ENCODE measurements at places on chromosomes 12 and 14.

- DNase-seq, result peak; percentile 31
Measured at GRCh38 chr14:71138448-71139293, 231.4 kb downstream of the PCNX1 start.

DNA sequence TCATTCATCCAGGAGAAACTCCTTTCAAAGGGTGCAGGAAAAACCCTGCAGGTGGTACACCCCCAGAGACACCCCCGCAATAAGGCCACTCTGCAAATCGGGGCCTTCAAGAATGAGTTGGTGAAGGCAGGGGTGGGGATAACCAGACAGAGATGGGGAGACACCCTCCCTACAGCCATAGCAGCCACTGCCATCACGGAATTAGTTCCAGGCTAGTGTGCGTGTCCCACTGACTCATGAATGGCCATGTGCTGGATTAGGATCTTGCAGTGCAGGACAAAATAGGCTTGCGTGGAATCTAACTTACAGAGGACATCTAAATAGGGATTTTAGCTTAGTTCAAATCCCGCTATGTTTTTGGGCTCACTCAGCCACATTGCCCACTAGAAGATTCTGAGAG lies 37.8 kb downstream of the SPRING1 start:
- DNase-seq, result no peak

- DNase-seq, result no peak
Measured at GRCh38 chr12:10807186-10807585, at the start of gene TAS2R8. TSS of gene TAS2R8 (minus strand) at chr12:10807286. CDS start at chr12:10806980, 306 bp downstream.

GRCh38 chr14:93970965-93971634 lies 5.3 kb downstream of the ASB2 start:
- peak; percentile 49 for DNase-seq

DNA sequence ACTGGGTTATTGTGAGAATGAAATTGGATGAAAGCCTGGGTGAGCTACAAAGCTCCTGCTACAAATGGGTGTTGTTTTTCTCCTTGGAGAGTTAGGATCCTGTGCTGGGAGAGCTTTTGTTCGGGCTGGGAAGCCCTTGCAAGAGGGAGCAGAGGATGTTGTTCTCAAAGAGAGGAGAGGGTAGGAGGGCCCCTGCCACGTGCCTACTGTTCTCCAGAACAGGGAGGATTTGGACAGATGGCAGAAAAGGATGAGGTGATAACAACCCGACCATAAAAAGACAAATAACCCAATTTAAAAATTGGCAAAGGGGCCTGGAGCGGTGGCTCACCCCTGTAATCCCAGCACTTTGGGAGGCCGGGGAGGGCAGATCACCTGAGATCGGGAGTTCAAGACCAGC lies 68.8 kb downstream of the GALNT16 start:
- no peak for DNase-seq

- no peak for DNase-seq
Measured at GRCh38 chr14:29454026-29454693, 473.5 kb downstream of the PRKD1 start.

DNA sequence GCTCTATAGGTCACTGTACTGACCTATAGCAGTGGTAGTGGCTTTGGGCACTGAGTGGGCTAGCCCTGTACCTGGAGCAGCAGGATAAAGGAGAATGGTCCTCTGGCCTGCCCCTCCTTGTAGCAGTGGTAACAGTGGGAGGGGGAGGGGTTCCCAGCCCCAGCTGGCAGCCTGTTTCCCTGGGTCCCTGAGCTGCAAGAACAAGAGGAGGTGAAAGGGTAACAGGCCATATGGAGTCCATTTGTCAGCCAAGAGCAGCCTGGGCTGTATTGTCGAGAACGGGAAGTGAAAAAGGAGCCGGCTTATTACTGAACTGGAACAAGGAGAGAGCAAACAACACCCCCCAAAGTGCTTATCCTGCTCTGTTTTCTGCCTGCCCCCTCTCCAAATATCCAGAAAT lies 73.8 kb upstream of the SRSF5 start:
- no peak for DNase-seq

GRCh38 chr12:76106631-76107030 lies 22.1 kb upstream of the NAP1L1 start:
- DNase-seq, result no peak

DNA sequence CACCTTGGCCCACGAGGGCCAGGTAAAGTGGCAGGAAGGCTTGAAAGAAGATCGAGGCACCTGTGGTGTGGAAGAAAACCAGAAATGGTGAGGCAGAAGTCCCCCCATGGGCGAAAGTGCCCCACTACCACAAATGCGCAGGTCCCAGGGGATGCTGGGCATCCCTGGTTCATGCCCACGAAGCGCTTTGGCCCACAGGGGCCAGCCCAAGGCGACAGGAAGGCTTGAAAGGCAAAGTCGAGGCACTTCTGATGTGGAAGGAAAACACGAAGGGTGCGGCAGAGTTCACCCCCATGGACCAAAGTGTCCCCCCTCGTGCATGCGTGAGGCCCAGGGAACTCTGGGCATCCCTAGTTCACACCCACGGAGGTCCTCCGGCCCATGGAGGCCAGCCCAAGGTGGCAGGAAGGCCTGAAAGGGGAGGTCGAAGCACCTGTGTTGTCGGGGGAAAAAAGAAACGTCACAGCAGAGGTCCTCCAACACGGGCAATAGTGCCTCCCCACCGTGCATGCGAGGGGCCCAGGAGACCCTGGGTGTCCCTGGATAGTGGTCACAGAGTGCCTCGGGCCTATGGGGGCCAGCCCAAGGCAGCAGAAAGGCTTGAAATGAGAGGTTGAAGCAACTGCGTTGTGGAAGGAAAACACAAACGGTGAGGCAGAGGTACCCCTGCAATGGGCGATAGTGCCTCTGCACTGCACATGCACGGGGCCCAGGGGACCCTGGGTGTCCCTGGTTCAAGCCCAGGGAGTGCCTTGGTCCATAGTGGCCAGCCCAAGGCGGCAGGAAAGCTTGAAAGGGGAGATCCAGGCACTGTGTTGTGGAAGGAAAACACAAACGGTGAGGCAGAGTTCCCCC lies 373.9 kb downstream of the ALG10 start:
- DNase-seq, result no peak

GRCh38 chr14:99758121-99758821 lies 34.9 kb upstream of the EML1 start:
- DNase-seq, result no peak

- no peak for DNase-seq
Measured at GRCh38 chr14:79407572-79407971, 803.7 kb downstream of the DIO2 start.

DNA sequence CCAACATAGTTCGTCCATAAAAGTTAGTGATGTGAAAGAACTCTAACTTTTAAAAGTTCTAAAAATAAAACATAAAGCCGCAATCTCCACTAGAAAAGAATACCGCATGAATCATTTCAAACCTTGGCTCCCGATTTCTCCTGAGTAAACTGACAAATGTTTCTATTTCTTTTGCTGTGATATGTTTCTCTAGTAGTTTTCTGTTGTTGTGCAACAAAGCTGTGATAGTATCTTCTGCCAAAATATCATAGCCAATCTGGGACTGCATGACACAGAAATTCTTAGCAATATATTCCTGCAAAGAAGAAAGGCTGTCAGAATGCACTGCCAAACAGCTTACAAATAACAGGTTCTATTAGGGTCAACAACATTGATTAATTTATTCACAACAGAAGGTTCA lies 174.0 kb downstream of the ITPR2 start:
- DNase-seq, result no peak

- no peak for DNase-seq
Measured at GRCh38 chr12:101813117-101813516, 17.6 kb downstream of the GNPTAB start.

DNA sequence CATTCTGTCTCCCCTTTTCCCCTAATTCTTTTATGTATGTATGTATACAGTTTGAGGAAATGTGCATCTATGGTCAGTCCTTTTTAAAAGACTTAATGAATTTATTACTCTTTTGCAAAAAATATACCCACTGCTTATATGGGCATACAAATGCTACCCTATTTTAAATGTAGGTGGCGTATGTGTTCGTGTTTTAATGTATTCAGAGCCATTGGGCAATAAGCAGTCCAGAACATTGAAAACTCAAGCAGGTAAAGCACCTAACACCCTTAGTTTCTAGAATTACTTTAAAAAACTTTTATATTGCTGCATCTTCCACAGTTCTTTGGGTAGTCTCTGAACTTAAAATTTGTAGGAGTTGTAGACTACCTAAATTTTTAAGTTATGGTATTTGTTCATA lies 42.6 kb upstream of the A2ML1 start:
- DNase-seq, result no peak

DNA sequence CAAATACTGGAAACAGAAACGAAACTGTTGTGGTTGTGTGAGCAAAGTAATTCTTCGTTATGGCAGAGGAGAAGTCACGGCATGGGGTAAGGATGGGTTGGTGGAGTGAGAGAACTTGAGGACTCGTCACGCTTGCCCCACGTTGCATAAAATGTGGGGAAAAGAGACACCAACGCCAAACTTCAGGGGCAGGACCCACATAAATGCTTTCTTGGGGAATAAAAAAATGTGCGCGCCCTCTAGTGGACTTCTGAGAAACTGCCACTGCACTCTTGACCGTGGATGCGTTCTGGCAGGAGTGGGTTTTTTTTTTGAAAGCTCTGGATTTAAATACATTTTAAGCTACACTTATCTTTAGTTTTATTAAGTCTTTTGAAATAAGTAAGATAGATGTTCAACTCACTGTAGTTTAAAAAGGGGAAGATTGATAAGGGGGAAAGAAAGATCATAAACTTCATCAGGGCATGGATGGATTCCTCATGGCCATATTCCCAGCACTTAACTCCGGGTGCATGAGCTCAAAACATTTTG lies 4.1 kb upstream of the IGF1 start:
- DNase-seq, result peak; percentile 31

DNA sequence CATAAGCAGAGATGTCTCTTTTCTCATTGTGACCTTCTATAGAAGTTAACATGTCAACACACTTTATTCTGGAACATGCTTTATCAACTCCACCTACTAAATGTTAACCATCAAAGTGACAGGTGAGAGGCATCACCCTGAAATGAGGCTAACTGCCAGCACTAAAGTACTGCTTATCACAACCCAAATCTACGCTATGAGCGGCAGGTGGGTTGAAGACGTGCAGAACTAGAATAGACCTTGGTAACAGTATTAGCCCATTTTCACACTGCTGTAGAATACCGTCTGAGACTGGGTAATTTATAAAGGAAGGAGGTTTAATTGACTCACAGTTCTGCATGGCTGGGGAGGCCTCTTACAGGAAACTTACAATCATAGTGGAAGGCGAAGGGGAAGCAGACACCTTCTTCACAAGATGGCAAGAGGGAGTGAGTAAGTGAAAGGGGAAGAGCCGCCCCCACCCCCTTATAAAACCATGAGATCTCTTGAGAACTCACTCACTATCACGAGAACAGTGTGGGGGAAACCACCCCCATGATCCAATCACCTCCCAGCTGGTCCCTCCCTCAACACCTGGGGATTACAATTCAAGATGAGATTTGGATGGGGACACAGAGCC lies 359.0 kb downstream of the SEC23A start:
- DNase-seq, result no peak

DNA sequence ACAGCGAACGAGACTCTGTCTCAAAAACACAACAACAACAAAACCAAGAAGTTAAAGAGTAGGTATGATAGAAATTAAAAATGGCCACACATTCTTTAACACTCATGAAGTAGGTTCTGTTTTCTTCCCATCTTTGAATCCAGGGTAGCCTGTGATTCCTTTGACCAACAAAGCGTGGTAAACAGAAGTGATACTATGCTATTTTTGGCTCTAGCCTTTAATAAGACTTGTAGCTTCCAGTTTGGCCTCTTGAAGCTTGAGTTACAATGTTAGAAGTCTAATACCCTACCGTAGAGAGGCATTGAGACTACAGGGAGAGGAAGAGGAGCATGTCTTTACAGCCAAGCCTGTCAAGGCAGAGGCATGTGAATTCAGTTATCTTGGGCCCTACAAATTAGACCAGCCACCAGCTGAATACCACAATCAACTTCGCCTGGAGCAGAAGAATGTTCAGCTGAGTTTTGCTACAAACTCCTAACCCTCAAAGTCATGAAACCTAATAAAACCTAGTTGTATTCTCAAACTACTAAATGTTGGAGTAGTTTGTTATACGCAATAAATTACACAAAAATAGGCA lies 4.9 kb upstream of the NEMF start:
- DNase-seq, result no peak

GRCh38 chr12:118271770-118272417 lies 100.8 kb downstream of the TAOK3 start:
- DNase-seq, result no peak

DNA sequence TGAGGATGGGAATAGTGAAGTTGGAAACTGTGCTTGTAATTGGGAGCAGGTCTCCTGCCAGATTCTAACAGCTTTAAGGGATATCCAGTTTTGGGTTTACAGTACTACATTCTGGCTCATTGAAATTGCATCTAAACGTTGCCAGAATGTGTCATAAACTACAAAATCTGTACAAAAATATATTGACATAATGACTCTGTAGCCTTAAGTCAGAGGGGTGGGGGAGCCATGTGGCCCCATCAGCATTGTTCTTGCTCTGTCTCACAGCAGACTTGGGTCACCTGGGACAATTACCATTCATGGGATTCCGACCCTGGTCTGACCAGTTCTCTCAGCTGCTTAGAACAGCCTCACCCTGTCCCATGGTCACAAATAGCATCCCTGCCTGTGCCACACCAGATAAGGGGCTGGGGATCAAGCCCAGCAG lies 43.3 kb upstream of the MED13L start:
- DNase-seq, result no peak

DNA sequence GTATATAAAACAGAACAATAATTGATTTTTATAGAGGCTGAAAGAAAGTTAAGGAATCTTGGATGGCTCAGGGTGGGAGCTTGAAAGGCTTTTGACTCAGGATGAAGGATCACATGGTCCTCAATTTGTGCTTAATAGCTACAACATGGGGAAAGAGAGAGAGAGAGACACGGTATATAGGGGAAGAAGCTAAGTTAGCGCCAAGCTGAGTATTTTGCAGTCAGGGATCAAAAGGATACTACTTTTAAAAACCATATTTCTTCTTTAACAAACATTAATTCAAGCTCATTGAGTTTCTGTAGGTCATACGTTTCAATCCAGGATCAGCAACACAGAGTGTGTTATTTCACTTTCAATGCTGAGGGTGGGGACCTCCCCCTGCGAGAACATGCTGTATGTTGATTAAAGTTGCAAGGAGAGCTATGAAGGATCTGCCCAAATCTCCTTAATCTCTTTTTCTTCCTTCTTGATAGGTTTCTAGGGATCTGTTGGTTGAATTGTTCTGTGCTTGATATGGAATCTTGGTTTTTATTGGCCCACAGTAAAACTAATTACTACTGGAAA lies 133.1 kb upstream of the NUDT4 start:
- peak; percentile 15 for DNase-seq

- DNase-seq, result peak; percentile 65
Measured at GRCh38 chr12:47819896-47820630, at the start of gene HDAC7. TSS of gene HDAC7 (minus strand) at chr12:47819903. CDS start at chr12:47819785, 118 bp downstream.

DNA sequence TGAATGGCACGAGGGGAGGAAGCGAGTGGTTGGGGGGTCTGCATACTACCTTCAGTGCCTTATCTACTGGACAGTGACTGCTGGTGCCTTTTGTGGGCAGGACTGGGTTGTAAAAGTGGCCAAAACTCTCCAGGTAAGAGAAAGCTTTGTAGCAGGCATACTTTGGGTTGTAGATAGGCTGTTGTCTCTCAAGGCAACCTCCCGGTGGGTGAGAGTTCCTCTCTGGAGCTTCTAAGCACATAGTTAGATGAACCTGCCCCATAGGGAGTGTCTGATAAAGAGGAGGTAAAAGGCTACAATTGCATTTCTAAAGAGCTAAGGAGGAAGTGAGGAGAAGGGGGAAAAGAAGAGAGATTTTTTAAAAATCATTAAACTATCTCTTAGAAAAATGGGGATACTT lies 4.2 kb upstream of the DAD1 start:
- DNase-seq, result no peak

Measured in activated CD4-positive, alpha-beta T cell treated with anti-CD3 and anti-CD28 coated beads for 24 hours (primary cell).